Right kidney (tissue), 9 donors: ENCODE measurements at places on chromosomes 4 and X.
A peak's percentile ranks its signal among the peaks of the same experiment; 100 is the strongest.

DNA sequence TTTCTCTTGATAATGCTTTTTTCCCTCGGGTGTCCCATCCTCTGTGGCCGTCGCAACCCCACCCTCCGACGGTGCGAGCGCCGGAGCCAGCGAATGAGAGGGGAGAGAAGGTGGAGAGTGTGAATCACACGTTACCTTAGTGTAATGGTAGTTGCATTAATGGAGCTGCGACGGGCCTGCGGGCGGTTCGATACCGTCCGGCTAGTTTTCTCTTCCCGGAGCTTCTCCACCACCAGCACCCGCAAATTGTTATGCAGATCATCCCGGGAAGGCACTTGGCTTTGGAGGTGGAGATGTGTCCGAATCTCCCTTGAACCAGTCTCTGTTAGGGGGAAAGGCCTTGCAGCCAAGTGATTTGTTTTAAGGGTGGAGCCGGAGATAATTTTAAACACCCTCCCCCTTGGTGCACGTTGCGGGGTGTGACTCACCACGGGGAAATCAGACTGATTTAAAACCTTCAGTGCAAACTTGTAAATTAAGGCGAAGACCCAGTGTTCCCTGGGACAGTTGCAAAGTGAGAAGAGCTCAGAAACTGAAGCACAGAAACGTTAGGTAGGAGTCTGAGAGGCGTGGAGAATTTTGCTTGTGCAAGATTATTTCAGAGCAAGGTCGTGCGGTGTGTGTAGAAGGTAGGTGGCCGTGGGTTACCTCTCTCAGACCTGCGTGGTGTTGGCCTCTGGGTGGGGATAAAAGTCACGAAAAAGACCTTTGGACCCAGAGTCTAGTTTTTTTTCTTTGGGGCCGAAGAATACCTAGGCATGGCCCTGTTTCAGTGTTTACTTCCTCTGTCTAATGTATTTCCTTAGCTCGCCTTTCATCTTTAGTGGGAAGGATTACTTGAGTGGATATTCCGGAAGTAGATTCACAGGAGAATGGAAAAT is 1.3 kb downstream of the AFF1 start:
- DNase-seq: peak; percentile 70

DNA sequence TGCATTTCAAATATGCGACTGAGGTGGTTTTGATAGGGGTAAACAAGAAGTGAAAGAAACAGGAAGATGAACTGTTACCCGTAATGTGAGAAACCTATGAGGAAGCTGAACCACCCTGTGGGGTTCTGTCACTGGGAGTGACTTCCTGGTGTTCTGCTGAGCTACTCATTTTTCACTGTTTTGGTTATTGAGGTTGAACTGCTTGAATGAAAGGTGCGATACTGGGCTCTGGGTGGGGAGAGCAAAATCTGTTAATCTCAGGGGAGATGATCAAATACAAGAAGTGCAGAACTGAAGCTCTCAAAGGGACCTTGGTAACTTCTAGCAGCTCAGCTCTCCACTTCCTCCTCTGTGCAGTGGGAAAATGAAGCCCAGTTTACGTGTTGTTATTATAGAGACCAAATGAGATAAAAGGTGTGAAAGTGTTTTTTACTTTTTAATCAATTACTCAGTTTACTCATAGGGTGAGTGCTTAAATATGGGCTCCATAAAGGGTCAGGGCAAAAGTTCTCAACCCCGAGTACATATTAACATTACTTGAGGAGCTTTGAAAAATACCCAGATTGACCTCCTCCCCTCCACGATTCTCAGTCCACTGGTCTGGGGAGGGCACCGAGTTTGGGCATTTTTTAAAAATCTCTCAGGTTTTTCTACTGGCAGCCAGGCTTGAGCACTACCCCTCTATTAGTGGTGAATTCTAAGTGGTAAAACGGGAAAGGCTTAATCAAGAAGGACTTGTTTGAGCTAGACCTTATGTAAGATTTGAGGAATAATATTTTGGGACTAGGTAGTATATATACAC is 66.7 kb downstream of the COQ2 start:
- DNase-seq: no peak

DNA sequence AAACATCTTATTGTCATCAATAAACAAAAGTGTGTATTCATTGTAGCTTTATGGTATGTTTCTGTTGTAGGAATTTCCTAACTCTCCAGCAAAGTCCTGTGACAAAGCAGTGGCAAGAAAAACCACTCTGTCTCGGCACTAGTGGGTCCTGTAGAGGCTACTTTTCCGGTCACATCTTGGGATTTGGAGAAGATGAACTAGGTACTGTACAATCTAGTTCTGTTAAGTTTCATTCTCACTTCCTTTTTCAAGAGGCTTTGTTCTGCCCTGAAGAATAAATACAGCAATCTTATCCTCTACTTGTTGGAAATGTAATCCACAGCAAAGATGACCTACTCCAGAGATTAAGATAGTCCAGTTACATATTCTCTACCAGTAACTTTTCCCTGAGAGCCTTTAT is 69.3 kb downstream of the HHIP start:
- no peak for DNase-seq

DNA sequence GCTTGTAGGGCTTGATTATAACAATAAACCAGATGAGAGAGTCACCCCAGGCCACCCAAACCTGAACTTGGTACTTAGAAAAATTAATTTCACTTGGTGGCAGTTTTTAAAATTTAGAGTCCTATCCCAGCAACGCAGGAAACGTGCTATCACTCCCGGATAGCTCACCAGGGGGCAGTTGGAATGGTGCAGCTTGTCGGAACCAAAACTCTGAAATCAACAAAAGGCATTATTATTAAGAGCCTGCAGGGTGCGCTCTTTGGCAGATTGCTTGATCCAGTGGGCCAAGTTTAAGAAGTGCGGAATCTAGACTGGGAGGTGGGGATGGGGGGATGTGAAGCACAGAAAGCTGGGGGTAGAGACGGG is 2.4 kb downstream of the FRAS1 start:
- no peak for DNase-seq
